Breast epithelium (tissue), 4 donors: ENCODE measurements at places on chromosomes 5 and 9. TPM values are rescaled to one million over a fixed set of nuclear protein-coding genes. Genes with fewer than 3 reads are reported as not detected.

The OR1L6 gene
- not detected for total RNA-seq

The FUBP3 gene
- total RNA-seq = 36.6 TPM

The MAMDC2 gene
- total RNA-seq = 18.7 TPM

The FAM13B gene
- total RNA-seq = 55.8 TPM

The DMGDH gene
- total RNA-seq = 1.5 TPM

The LCP2 gene
- total RNA-seq = 15.4 TPM

The FAM169A gene
- total RNA-seq = 1.6 TPM

The FOXD4L6 gene
- not detected for total RNA-seq

The PCAT7 gene
- not detected for total RNA-seq

The ADGRD2 gene
- total RNA-seq = not detected

The DNAH5 gene
- total RNA-seq = 0.48 TPM

GRCh38 chr5:158952951-158953350 lies 146.8 kb downstream of the EBF1 start:
- DNase-seq = no peak

DNA sequence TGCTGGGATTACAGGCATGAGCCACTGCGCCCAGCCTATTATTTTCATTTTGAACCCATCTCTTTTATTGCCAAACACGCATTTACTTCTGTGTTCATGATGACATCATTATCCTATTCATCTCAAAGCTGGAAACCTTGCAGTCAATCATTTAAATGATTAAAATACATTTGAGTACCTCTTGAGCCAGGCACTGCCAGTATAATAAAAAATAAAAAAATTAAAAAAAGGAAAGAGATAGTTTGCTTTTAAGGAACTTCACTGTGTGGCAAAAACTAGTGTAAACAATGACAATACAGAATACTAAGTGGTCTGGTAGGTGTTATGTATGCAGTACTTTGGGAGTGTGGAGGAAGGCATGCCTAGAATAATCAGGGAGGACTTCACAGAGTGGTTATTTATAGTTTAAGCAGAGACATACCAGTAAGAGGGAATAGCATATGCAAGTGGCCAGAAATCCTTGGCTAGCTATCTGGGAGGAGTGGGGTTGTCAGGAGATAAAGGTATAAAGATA lies 8.6 kb downstream of the NSD1 start:
- no peak for DNase-seq

GRCh38 chr5:59587489-59588337 lies 305.8 kb downstream of the PDE4D start:
- DNase-seq = no peak

- no peak for DNase-seq
Measured at GRCh38 chr5:160363660-160364395, 6.6 kb downstream of the C1QTNF2 start.

DNA sequence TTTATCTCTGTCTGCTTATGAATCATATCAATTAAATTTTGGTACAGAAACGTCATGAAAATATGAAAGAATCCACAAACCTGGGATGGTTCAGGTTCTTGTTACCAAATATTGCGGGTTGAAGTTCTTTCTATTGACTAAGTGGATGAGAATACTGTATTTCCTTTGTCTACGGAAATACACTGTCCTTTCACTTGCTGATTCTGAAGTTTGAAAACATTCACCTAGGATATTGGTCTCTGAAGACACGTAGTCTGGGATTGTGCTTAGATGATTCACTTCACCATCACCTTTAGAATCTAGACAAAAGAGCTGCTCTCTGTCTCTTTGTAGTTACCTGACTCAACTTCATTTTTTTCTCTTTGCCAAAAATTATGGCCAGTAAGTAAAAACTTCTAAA lies 222.4 kb downstream of the FBN2 start:
- DNase-seq = no peak

DNA sequence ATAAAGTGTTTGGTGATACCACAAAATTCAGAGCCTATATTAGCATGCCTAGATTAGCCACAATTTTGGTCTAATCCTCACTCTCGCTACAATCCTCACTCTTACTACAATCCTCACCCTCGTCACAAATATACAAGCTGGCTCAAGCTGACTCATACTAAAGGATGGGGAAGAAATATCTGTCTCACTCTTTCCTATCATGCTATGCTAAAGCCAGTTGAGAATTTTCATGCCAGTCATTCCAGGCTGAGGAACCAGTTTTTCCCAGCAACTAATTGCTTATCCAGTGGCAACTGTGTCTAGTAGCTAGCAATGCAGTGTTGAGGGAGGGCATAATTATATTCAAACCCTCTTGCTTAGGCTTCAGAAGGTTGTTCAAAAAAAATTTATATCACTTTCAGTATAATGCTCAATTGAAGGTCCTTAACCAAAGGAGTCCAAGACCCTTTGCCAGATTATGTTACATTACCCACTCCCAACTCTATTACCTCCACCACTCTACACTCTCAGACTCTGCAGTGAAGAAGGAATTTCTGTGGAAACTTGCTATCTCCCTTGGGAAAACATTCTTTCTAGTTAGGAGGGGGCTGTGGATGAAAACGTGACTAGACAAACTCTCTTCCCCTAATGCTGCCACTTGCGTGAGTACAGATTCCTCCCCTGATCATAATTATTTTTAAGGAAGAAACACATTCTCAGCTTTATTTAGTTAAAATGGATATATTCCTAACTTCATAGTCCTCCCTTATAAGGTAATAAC lies 810.3 kb upstream of the ACO1 start:
- no peak for DNase-seq

DNA sequence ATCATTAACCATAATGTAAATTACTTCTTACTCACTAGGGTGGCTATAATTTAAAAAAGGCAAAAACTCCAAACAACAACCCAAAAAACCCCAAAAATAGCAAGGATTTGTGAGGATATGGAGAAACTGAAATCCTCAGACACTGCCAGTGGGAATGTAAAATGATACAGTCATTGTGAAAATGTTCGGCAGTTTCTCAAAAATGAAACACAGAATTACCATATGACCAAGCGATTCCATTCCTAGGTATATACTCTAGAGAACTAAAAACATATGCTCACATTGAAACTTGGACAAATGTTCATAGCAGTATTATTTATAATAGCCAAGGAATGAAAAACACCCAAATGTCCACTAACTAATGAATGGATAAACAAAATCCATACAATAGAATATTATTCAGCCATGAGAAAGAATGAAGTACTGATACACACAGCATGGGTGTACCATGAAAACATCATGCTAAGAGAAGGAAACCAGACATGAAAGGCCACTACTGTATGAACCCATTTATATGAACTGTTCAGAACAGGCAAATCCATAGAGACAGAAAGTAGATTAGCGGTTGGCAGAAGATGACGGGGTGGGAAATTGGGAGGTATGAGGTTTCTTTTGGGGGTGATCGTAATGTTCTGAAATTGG lies 119.1 kb downstream of the MAPKAP1 start:
- DNase-seq = no peak

DNA sequence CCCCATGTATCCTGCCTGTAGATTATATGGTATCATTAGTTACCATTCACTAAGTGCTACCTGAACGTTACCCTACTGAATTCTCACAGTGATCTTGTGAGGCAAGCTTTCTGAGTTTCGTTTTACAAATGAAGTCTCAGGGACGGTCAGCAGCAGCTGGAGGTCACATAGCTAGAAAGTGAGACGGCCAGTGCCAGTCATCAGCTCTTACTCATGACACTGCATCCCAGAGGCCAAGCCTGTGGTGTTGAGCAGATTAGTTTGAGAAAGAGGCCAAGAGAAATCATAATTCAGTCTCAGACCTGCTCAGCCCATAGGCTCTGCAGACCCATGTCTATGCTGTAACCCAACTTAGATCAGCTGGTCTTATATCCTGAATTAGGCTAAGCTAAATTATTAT lies 95.7 kb upstream of the EGFLAM start:
- DNase-seq = no peak

DNA sequence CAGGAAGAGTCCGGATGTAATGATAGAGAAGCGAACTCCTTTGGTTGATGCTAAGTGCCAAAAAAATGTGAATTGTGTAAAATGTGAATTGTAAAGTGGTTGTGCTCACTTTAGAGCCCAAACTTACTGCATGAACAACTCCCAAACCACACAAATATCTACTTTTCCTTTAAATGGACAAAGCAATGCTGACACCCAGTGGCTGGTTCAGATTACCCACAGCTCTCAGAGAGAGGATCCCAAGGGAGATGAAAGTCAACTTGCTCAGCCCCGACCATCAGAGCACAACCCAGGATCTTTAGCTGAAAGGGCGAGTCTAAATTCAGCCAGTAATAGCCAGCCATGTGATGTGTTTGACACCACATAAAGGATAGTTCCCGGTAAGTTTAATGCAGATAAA lies 133.7 kb downstream of the NMUR2 start:
- DNase-seq = peak; percentile 19

DNA sequence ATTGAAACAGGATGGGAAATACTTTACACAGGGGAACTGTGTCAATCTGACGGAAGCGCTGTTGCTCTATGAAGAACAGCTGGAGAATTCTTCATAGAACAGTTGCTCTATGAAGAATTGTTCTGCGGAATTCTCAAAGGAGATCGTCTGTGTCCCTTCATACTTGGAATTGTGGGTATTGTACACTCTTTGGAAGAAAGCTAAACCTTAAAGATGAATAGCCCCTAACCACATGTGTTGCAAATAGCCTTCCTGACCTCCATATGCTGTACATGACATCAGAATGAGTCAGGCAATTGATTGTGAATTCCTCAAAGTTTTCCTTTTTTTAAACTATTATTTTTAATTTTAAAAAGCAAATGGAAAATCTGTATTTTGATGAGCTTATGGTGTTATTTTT lies 15.6 kb downstream of the NIM1K start:
- DNase-seq = no peak

DNA sequence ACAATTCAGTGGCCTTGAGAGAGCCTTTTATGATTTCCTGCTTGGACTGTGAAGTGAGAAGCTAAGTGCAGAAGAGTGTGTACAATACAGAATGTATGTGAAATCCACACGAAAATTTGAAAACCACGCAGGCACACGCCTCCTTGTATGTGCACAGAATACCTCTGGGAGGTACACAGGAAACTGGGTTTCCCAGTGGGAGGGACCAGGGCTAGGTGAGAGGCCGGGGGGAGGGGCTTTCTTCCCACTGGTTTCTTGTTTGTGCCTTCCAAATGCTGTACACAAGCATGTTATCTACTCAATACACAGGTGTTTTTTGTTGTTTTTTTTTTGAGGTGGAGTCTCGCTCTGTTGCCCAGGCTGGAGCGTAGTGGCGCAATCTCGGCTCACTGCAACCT lies 16.1 kb downstream of the C9orf50 start:
- no peak for DNase-seq

- DNase-seq = no peak
Measured at GRCh38 chr5:23268136-23268535, 239.3 kb upstream of the PRDM9 start.

- no peak for DNase-seq
Measured at GRCh38 chr9:105993921-105994715, 299.8 kb downstream of the TMEM38B start.

GRCh38 chr5:41371738-41372137 lies 138.7 kb downstream of the PLCXD3 start:
- no peak for DNase-seq

DNA sequence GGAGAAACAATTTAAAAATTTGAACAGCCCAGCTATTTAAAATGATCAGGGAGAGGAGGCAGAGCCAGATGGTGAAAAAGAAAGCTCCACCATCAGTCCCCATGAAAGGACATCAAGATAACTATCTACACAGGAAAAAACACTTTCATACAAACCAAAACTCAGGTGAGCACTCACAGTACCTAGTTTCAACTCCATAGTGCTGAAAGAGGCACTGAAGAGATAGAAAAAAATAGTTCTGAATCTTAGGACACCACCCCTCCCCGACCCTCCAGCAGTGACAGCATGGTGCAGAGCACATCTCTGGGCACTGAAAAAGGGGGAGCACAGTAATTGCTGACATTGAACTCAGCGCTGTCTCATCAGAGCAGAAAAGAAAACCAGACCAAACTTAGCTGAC lies 732.9 kb downstream of the CETN3 start:
- DNase-seq = no peak

GRCh38 chr9:70411121-70411929 lies 3.1 kb downstream of the KLF9 start:
- DNase-seq = no peak

DNA sequence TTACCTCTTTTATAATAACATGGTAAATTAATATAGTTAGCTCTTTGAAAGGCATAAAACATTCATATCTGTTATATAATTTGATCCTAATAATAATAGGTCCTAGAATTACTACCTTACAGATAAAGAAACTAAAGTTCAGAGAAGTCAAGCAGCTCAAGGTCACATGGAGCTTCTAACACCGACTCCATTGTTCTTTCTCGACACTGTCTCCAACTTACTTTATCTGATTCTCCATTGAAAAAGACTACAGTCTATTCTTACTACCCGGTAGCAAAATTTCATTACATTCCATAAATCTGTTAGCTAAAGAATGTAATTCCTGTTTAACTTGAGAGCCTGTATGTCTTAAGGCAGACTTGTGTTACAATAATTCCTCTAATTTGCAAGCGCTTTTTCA lies 96.3 kb upstream of the TMEM161B start:
- no peak for DNase-seq
